ENCODE measurements at places on chromosomes 6 and 20.

DNA sequence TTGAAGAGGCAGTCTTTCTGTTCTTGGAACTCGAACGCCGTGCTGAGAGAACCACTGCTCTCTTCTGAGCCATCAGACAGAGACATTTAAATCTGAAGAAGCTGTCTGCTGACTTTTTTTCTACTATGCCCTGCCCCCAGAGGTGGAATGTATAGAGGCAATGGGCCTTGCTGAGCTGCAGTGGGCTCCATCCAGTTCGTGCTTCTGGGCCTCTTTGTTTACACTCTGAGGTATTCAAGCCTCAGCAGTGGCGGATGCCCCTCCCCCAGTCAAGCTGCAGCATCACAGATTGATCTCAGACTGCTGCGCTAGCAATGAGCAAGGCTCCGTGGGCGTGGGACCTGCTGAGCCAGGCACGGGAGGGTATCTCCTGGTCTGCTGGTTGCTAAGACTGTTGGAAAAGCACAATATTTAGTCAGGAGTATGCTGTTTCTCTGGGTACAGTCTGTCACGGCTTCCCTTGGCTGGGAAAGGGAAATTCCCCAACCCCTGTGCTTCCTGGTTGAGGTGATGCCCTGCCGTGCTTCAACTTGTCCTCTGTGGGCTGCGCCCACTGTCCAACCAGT, 526.8 kb downstream of the CD109 start:
- peak; percentile 67 for DNase-seq

- DNase-seq = no peak
These were observed 64.8 kb downstream of the FAM50B start for GRCh38 chr6:3913958-3914337.

DNA sequence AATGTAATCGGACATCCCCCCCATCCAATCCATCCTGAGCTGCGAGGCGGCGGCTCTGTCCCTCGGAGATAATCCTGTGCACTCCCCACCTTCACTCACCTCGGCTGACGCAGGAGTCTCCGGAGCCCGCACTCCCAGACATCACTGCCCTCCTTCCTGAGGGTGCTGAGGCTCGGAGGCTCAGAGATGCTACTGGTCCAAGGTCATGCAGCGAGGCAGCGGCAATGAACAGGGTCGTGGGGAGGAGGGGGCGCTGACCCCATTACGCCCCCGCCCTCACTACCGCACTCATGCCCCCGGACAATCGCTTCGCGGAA, 485 bp downstream of the ADISSP start:
- no peak for DNase-seq

GRCh38 chr6:27542485-27542884, 69.6 kb upstream of the ZNF184 start:
- no peak for DNase-seq

GRCh38 chr20:32918296-32918695, 59.6 kb downstream of the EFCAB8 start:
- DNase-seq = peak; percentile 27

GRCh38 chr6:109010705-109011102, 83.9 kb downstream of the SESN1 start:
- no peak for DNase-seq

- DNase-seq = no peak
These were observed 367.7 kb downstream of the CDH4 start for GRCh38 chr20:61619751-61620150.

DNA sequence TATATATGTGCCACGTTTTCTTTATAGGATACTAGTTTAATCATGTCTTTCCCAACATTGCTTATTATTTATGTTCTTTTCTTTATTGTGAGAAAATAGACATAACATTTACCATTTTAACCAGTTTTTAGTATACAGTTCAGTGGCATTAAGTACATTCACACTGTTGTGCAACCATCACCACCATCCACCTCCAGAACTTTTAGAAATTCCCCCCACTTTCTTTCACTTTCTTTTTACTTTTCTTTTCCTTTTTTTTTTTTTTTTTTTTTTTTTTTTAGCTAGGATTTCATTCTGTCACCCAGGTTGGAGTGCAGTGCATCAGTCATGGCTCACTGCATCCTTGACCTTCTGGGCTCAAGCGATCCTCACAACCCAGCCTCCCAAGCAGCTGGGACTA, 18.5 kb downstream of the RBCK1 start:
- DNase-seq = no peak

- DNase-seq = no peak
These were observed 98.0 kb downstream of the EPB41L2 start for GRCh38 chr6:130964808-130965604.

- DNase-seq = no peak
These were observed 22.8 kb downstream of the FAM50B start for GRCh38 chr6:3871939-3872338.

DNA sequence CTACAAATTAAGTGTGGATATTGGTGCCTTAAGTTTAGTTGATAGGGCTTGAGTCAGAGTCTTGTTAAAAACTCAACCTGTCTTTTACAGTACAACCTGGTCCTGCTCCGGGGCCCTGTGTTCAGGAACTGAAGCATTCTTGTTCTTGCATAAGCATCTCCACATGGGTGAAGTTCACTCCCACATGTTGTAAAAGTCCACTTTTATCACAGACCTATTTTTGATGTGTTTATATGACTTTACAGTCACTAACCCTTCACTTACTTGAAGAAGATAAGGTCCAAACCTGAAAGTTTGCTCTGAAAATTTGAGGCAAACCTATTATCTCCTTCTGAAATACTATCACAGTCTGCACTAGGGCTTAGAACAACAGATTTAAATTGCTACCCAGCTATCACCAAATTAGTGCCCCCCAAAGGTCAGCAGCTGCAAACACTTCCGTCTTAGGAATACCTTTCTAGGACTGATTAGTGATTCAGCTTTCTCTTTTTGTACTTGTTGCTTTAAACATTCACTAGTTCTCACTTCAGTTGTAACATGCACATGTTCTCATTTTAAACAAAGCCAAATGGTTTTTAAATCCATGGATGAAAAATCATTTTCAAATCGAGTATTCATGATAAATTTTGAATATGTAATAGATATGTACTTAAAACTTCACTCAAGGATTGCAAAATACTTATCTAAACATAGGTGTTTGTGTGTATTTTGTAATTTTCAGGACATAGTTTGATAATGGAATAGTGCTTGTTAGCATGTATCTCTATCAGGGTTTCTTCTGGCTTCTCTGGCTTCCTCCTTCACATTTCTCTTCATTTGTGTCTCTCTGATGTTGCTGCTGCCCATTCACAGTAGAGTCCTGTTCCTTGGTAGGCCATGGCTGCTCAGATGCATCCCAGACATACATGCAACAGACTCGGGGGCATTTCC, 469.8 kb upstream of the SOX4 start:
- no peak for DNase-seq

GRCh38 chr6:43465948-43466347, 10.6 kb upstream of the DLK2 start:
- DNase-seq = no peak

DNA sequence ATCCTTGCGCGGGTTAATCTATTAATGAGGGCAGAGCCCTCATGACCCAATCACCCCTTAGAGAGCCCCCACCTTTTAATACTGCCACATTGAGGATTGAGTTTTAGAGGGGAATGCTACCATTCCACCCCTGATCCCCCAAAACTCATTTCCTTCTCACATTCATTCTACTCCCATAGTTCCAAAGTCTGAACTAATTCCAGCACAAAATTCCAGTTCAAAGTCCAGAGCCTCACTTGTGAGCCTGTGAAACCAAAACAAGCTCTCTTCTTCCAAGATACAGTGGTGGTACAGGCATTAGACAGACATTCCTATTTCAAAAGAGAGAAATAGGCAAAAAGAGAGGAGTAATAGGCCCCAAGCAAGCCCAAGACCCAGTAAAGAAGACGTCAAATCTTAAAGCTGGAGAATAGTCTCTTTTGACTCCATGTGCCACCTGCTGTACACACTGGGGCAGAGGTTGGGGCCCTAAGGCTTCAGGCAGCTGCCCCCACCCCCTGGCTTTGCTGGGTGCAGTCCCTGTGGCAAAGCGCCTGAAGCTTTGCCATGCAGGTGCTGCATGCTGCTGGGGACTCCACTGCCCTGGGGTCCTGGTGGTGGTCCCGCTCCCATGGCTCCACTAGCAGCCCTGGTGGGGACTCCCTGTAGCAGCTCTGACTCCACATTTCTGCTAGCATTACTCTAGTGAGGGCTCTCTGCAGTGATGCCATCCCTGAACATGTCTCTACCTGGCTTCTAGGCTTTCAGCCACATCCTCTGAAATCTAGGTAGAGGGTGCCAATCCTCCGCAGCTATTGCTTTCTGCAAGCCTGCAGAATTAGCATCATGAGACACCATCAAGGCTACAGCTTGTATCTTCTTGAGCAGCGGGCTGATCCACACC, 41.3 kb downstream of the RSPH3 start:
- DNase-seq = no peak

DNA sequence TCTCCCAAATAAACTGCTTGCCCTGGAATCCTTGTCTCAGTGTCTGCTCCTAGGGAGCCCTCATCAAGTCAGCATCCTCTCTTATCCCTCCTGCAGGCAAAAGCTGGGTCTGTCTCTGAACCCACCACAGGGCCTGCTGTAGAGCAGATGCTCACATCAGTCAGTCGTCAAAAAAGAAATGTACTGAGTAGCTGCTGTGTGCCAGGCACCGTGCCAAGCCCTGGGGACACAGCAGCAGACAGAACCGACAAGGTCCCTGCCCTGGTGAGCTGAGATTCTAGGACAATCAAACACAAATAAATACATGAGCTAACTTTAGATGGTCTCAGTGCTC, 68.5 kb downstream of the EYA2 start:
- DNase-seq = no peak

DNA sequence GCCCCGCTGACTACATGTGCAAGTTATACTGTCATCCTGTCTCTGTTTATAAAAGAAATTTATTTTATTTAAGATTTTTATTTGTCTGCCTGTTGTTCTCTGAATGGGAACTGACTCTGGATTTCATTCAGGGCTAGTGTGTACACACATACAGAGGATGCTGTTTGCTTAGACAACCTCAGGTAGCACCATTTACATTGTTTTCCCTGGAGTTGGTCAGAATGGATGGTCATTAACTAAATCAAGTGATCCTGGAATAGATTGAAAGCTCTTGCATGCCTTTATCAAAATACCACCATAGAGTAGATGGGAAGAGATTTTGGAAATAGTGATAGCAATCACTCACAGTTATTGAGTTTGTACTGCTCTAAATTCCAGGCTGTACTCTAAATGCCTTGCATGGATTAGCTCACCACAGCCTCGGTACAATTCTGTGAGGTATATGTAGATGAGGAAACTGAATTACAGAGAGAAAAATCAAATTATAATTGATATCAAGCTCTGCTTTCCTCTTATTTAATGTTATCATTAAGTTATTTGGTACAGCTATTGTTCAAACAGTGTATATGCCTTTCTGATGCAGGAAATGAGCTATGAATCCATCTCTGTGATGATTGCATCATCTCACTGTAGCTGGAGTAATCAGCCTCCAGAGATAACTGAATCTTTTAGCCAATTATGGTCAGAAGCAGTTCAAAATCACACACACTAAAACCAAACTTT, 51.9 kb downstream of the RNF217 start:
- no peak for DNase-seq

DNA sequence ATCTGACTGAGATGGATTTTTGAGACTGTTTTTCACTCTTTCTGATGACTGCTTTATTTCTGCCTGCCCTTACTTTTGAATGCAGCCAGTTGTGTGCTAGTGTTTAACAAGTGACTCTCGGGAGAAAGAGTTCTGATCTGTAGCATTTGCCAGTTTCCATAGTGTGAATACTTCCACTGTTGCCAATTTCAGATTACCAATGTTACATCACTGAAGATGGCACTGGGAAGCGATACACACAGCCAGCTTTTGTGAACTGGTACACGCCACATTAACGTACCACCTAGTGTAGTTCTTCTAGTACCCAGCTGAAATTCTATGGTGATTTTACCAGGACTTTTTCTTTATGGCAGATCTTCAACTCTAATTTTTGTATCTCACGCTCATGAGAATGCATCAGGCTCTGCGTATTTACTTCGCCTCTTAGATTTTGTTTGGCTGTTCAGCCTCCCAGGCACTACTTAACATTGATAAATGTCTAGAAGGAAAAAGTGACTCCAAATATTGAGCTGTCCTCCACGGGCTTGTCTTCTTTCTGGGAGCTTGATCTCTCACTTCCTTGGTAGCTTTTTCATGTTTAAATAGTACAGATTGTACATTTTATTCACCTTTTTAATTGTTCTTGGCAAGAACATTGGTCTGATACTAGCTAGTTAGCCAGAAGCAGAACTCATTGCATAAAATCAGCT, 521.6 kb upstream of the SOX4 start:
- DNase-seq = no peak

DNA sequence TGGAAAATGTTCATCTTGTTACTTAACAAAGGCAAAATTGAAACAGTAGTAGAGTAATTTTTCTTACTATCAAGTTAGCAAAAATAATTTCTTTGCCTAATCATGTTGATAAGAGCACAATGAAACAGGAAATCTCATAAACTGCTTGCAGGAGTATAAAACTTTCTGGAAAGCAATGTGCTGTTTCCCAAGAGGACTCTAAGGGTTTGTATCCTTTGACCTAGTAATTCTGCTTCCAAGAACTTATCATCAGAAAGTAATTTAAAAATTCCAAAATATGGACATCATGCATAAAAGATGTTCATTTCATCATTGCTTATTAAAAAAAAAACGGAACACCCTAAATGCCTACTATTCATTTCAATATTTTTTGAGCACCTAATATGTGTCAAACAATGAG, 46.1 kb upstream of the TNFAIP3 start:
- DNase-seq = no peak

DNA sequence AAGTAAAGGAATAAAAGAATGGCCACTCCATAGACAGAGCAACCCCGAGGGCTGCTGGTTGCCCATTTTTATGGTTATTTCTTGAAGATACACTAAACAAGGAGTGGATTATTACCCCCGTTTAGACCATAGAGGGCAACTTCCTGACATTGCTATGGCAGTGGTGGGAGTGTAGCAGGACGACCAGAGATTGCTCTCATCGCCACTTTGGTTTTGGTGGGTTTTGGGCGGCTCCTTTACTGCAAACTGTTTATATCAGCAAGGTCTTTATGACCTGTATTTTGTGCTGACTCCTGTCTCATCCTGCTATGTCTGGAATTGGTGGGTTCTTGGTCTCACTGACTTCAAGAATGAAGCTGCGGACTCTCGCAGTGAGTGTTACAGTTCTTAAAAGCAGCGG, 78.7 kb downstream of the C6orf52 start:
- no peak for DNase-seq

- DNase-seq = no peak
These were observed 182.8 kb downstream of the TBXT start for GRCh38 chr6:165984729-165985275.

DNA sequence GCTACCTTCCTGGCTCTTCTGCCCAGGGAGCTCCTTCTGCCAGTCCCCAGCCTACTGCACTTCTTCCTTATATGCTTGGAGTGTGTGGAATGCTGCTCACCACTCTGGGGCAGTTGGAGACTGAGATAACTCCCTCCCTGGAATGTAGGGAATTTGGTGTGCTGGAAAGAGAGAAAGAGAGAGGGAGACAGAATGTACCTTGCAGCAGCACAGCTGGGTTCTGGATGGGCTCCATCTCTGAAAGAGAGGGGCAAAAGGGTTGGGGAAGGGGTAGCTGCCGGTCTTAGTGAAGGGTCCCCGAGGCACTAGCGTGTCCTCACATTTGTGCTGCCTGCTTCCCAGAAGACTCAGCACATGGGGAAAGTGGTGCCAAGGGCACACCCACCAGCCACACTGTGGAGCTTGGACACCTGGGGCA, 40.2 kb upstream of the DDR1 start:
- DNase-seq = peak; percentile 90

Measured in ELF-1 (cell line).